ENCODE measurements at places on chromosomes 6 and 20.
A peak's percentile ranks its signal among the peaks of the same experiment; 100 is the strongest.

DNA sequence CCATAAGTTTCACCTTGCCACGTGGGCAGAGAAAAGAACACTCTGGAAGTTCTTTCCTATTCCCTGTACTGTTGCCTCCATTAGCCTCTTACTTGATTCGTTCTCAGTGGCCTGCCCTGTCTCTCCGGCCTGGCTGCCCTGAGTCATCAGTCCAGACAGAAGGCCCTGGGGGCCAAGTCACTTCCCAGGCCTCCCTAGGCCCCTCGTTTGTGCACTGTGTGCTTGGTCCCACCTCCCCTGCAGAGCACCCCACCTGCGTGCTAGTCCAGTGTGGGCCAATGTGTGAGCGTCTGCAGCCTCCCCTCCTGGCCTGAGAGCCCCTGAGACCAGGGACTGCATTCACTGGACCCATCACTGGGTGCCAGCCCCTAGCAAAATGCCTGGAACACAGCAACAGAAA lies 191.2 kb upstream of the RREB1 start:
- DNase-seq: no peak

- DNase-seq: no peak
Observed at GRCh38 chr6:75118925-75119515, 86.8 kb downstream of the COL12A1 start.

DNA sequence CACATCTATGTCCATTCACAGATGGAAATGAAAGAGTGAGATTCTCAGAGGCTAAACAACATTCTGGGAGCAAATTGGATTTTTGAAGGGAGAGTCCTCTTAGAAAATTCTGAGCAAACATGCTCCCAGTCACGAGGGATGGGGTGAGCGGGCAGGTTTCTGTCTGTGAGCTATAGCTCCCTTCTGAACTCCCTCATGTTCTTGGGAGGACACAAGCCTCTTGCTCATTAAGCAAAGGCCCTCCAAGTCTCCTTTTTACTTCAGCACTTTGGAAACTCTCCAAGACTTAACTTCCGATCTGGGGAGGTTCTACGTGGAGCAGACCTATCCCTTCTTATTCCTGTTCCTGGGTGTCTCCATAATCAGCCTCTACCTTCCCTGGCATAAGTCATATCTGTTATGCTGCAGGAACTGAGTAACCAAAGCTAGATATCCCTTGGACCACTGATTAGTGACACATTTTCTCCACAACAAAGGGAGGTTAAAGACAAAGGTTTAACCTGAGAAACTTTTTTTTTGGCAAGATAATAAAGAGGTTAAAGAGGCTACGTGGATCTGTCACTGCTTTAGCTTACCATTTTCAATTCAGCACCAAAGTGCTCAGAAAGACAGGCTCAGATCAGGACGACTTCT lies 33.0 kb upstream of the SMIM29 start:
- DNase-seq: no peak

DNA sequence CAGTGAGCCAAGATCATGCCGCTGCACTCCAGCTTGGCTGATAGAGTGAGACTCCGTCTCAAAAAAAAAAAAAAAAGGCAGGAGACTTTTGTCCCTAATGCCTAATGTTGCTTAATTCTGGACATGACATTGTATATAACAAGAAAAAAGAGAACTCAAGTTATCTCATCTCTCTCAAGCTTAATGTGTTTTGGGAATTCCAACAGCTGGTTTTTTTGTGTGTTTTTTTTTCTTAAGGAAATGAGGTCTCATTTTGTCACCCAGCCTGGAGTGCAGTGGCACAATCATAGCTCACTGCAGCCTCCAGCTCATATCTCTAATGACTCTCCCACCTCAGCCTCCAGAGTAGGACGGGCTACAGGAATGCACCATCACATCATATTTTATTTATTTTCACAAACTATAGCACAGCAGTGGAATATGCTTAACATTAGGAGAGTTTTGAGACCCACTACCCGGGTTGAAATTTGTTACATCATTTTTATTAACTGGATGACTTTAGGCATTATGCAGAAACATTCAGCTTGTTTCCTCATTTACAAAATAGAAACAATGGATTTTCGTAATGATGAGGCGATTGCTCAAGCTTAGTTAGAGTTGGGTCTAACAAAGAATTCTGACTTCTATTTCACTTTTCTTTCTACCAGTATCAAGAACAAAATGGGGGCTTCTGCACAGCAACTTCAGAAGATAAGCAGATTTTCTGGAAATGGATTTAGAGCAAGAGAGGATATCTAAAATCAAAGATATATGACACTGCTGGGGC lies 104.1 kb upstream of the BTN3A2 start:
- DNase-seq: no peak

GRCh38 chr6:170368544-170368943 lies 62.0 kb downstream of the FAM120B start:
- DNase-seq: no peak

GRCh38 chr6:143313163-143313562 lies 137.3 kb downstream of the ADAT2 start:
- no peak for DNase-seq

DNA sequence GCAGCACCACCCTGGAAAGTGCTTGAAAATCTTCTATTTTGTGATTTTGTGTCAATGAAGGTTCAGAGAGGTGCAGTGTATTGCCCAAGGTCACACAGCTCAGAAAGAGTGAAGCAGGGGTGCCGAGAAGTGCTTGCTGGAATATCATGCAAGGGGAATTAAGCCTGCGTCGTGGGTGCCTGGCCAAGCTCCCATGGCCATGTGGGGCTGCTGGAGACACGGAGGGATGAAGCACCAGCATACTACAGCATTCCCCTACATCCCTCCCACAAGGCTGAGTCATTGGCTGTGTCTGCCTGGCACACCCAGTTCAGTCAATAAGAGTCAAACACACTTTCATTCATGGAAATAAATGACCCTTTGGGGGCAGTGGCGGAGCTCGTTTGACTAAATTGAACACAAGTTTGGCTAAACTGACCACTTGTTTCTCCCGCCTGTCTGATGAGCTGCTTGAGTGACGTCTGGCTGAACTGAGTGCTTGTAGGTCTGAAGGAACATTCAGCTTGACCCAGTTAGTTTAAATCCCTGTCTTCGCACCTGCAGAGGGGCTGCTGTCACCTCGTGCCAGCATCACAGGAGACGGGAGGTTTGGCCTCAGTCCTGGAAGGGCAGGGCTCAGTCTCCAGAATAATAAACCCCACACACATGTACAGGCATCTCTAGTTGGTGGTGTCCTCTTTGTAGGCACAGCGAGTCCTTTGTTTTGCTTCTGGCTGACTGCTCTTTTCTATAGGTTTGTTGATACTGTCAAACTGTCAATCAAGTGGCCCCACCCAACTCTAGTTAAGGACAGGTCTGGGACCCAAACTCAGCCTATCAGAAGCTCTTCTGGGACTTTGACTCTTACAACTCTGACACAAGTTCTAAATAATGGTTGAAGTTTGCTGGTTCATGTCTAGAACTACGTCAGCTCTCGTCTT lies 8.4 kb upstream of the TGM2 start:
- DNase-seq: peak; percentile 74

DNA sequence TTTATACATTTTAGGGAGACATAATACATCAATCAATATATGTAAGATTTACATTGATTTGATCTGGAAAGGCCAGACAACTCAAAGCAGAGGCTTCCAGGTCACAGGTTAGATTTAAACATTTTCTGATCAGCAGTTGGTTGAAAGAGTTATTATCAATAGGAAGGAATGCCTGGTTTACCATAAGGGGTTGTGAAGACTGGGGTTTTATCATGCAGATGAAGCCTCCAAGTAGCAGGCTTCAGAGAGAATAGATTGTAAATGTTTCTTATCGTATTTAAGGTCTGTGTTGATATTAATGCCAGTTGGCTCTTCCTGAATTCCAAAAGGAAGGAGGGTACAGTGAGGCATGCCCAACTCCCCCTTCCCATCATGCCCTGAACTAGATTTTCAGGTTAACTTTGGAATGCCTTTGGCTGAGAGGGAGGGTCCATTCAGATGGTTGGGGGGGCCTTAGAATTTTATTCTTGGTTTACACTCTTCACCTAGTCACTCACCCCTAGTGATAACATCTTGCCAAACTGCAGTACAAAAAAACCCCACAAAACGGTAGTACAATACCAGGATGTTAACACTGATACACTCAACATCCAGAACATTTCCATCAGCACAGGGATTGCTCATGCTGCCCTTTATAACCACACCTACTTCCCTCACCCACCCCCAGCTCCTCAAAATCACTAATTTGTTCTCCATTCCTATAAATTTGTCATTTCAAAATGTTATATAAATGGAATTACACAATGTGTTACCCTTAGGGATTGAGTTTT lies 259.6 kb upstream of the PLN start:
- no peak for DNase-seq

DNA sequence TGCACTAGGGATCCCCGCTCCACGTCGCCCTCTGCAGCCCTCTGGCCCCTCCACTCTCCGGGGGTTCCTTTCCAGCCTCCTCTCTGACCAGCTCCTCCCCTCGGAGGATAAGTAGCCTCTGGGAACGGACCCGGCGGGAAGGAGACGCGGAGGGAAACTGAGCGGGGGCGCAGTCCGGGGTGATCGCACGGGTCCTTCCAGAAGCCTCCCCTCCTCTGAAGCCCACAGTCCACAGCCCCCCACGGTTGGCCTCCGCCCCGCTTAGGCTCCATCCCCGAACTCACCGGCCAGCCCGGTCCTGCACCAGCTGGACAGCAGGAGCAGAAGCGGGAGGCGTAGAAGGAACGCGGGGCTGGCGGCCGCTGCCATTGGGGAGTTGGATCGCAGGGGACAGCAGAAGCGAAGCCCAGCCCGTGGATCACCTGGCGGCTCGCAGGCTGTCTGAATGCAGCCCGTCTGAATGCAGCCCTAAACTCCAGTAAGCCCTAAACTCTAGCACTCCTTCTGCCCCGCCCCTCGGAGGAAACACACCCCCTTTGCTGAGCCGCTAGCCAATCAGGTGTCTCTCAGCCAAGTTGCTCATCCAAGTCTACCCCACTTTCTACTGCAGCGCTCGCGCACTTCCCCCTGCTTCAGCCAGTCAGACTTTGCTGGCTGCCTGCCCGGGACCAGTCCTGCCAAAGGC lies at the start of gene RAET1G:
Gene RAET1G, minus strand, starts transcription at position 480 of the 685 bp plus-strand sequence. Its CDS starts 111 bp downstream, at position 369.
- DNase-seq: peak; percentile 80

GRCh38 chr6:121881974-121882667 lies 446.7 kb downstream of the GJA1 start:
- DNase-seq: peak; percentile 74

DNA sequence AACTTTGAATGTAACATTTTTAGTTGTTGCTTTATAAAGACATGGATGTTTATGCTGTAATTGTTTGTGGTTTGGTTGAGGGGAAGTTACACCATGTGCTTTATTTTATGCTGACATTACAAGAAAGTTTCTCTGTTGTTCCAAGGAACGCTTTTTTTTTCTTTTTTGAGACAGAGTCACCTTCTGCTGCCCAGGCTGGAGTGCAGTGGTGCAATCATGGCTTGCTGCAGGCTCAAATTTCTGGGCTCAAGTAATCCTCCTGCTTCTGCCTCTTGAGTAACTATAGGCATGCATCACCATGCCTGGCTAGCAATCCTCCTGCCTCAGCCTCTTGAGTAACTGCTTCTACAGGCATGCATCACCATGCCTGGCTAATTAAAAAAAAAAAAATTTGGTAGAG lies 21.0 kb upstream of the IFNGR1 start:
- no peak for DNase-seq

DNA sequence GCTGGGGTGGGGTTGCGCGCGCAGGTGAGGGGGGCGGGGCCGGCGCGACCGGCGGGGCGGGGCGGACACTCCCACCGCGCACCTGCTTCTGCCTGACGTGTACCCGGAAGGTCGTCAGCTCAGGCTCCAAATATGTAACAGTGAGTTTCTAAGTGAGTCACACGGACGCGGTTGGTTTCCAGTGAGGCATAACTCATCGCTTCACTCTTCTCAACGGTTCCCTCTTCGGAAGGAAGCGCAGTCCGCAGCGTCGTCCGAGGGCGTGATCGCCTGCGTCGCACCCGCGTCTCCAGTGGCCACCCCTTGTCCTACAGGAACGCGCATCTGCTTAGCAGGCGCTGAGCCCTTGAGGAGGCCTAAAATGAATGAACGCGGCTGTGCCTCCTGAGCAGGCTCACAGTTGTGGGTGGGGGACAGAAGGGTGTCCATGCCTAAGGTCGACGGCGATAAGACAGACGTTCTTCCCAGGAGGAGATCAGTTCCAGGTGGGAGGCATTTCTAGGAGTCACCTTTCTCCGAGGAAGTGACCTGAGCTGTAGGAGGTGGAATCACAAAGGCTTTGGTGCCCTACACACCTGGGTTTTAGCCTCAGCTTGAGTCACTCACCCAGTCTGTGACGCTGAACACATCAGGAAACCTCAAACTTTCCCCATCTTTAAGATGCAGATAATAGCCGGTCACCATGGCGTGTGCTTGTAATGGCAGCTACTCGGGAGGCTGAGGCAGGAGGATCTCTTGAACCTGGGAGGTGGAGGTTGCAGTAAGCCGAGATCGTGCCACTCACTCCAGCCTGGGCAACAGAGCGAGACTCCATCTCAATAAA lies 50.9 kb upstream of the EZR start:
- peak; percentile 89 for DNase-seq

GRCh38 chr20:37350649-37351574 lies 5.0 kb downstream of the SRC start:
- no peak for DNase-seq

- DNase-seq: no peak
Observed at GRCh38 chr6:27238010-27238983, 9.2 kb upstream of the PRSS16 start.

DNA sequence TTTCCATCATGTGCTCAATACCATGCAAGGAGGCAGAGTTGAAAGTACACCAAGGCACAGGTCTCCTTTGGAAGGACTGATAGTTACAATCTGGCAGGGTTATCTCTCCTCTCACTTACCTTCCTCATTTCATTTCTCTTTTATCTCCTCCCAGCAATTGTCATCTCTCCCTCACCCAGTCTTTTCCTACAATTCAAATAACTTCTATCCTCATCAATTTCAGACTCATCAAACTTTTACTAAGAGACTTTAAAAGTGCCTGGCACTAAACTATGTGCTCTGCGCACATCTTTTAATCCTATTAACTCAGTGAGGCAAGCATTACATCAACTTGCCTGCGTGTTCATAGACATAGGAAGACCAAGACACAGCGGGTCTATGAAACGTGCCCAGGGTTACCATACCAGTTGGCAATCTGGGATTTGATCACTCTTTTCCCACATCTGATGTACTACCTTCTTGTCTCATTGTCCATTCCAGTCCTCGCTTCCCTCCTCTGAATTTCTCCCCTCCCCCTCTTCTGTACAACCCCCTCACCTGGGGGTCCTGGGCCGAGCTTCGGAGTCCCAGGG lies 1.2 kb downstream of the VARS1 start:
- no peak for DNase-seq

GRCh38 chr6:153334121-153334520 lies 203.0 kb upstream of the RGS17 start:
- DNase-seq: no peak

GRCh38 chr20:14198416-14198815 lies 139.0 kb downstream of the FLRT3 start:
- no peak for DNase-seq

- no peak for DNase-seq
Observed at GRCh38 chr6:170093276-170093657, 197.6 kb downstream of the DLL1 start.

GRCh38 chr20:54514028-54514607 lies 38.7 kb downstream of the DOK5 start:
- no peak for DNase-seq

GRCh38 chr20:33645396-33645795 lies 16.7 kb upstream of the C20orf144 start:
- DNase-seq: no peak
